NCI-H460 (cell line): ENCODE measurements at places on chromosomes 4 and X.
A peak's percentile ranks its signal among the peaks of the same experiment; 100 is the strongest.

DNA sequence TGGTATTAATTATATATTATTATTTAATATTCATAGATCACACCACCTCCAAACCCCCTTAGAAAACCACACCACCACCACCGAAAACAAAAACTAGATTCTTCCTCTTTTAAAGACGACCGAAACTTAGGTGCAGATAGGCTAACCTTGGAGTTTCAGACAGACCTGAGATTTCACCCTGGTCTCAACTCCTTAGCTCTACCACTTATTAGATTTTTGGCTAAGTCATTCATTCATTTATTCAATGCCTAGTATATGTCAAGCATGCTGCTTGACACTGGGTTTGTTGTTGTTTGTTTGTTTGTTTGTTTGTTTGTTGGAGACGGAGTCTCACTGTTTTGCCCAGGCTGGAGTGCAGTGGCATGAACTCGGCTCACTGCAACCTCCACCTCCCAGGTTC lies 9.5 kb upstream of the BMP2K start:
- no peak for DNase-seq

DNA sequence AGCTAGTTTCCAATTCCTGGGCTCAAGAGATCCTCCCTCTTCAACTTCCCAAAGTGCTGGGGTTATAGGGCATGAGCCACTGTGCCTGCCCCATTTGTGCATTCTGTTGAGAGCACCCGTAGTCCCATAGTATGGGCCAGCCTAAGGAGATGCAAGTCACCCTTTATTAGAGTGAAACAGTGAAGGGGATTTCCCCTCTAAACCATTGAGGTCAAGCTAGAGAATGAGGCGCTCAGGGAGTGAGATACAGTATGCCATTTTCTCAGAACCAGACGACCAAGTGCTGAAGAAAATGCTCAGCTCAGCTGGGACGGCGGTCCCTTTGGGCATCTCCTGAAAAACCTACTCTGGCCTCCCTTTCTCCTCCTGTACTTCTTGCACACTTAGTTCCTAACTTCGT lies 18.7 kb downstream of the RNF4 start:
- no peak for DNase-seq

DNA sequence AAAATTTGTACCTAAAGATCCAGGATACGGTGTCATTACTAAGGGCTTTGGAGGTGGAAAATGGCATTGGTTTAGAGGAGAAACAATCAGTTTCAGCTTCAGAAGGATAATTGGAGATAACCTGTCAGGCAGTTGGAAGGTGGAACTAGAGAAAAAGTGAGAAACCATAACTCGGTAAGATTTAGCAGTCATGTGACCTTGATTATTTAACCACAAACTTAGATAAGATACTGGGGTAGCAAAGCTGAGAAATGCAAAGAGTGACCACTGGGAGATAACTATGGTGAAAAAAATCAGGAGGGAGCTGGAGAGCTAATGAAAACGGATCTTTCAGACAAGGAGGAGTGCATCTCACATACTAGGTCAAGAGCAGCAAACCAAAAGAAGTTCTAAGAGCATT lies 58.3 kb upstream of the SMARCA5 start:
- no peak for DNase-seq

- no peak for DNase-seq
Observed at GRCh38 chr4:3111461-3111860, 37.0 kb downstream of the HTT start.

- no peak for DNase-seq
Observed at GRCh38 chr4:16687845-16688244, 210.6 kb downstream of the LDB2 start.

- no peak for DNase-seq
Observed at GRCh38 chr4:33104273-33104672, 2384.1 kb downstream of the PCDH7 start.

DNA sequence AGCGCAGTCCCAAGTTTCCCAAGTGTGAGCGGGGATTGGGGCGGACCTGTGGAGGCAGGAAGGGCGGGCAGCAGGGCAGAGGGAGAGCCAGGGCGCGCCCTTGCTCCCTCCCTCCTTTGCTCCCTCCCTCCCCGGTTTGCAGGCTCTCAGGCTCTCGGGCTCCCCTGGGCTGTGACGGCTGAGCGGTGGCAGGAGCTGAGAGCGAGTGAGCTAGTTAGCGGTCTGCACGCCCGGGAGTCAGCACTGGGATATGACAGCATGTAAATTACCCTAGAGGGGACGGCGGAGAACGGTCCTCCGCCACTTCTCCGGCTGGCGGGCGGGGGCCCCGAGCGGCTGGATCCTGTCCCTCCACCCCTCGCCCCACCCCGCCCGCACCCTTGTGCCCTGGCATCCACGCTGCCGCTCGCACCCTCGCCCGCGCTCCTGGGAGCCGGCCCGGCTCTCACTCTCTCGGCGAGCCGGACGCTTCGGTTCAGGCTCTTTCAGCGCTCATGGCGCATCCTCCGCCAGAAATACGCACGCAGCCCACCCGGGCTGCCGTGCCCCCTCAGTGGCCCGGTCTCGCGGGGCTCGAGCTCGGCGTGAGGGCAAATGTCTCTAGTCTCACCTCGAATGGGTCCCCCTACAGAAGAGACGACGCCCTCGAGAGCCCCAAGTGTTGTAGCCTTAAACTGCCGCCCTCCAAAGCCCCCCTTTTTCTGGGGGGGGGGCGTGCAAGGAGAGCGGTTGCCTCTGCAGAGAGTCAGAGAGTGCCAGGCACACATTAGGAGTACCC lies at the start of gene TSC22D3:
Gene TSC22D3, minus strand, starts transcription at position 54 of the 778 bp plus-strand sequence. CDS start 368 bp downstream, outside the sequence.
- DNase-seq, result peak; percentile 61

DNA sequence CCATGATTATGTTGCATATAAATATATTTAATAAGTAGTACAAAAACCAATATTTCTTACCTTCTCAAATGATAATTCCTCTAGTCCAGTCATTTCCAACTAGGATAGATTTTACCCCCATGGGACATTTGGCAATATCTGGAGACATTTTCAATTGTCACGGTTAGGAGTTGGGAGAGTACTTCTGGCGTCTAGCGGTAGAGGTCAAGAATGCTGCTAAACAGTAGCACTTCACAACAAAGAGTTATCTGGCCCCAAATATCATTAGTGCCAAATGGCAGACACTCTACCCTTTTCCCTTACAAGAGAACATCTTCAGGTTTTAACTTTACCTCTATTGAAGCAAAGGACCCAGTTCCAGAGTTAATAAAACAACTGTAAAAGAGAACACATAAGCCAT lies 168.1 kb downstream of the FAT4 start:
- no peak for DNase-seq

DNA sequence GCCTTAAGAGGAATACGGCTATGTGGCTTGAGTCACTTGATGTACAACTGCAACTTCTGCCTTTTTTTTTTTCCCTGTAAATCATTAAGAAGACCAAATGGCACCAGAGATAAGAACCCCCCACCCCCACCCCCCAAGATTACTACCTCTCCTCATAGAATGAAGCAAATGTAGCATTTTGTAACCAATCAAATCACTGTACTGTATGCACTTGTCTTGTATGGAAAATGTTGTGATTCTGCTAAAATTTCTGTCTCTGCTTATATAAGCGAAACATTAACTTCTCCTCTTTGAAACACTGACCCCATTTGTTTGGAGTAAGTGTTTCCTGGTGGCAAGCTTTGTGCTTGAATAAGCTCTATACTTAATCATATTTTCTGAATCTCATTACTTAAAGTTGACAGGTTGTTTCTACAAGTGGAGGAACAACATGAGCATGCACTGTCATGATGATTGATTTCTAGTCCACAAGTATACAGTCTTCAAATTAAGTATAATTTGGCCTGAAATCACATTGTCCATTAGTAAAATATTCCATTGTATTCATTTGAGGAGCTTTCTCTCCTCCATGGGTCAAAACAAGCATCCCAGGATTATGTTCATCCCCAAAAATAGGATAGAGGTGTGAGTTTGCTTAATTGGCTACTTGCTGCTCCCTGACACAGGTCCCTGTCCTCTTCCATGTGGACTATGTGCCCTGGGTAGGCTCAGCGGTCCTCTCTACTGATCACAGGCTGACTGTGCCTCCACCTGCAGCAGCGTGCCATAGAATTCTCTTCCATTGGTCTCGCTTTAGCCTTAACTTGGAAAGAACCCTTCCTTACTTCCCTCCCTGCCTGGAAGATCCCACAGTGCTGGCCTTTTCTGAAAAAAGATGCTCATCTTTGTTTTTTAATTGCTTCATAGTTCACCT lies 104.0 kb upstream of the BMP2K start:
- DNase-seq, result no peak

GRCh38 chrX:131675596-131676194 lies 131.8 kb downstream of the OR13H1 start:
- DNase-seq, result peak; percentile 25

GRCh38 chr4:5774416-5775036 lies 63.5 kb downstream of the EVC start:
- no peak for DNase-seq

GRCh38 chr4:85701861-85702321 lies 226.9 kb downstream of the ARHGAP24 start:
- DNase-seq, result no peak

DNA sequence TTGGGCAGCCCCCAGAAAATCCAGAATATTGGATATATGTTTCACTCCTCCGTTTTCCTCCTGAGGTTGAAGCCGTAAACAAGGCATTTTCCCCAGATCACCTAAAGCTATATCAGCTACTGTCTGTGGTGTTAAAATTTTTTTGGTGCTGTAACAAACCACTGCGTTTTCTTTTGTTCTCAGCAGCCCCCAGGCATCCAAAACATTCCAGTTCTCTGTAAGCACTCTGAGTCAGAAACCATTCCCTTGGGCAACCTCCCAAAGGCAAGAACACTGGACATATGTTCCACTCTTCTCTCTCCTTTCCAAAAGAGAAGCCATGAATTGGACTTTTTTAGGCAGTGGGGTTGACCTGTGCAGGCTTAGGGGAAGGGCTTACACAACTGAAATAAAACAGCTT lies 310.9 kb downstream of the MID1IP1 start:
- no peak for DNase-seq

- peak; percentile 8 for DNase-seq
Observed at GRCh38 chr4:122652379-122652778, 31.5 kb upstream of the IL21 start.

DNA sequence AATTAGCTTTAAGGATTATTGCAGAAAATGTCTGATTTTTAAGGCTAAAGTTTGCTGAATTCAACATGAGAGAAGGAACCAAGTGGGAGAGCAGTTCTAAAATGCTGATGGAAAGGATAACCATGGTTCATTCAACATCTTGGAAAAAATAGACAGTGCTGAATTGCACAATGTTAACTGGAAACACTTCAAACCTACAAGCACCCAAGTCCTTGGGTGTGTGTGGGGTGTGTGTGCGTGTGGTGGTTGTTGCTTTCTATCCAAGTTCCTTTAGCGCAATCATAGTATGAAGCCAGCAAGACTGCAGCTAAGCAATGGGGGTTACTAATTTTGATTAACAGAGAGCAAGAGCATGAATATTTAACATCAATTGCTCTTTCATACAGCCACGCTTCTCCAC lies 29.3 kb upstream of the SCOC start:
- DNase-seq, result no peak

GRCh38 chr4:92304606-92305005 lies 840 bp downstream of the GRID2 start:
- no peak for DNase-seq

GRCh38 chr4:140238351-140239056 lies 84.5 kb upstream of the MAML3 start:
- peak; percentile 47 for DNase-seq

GRCh38 chr4:184843984-184844554 lies 18.3 kb upstream of the ACSL1 start:
- no peak for DNase-seq

DNA sequence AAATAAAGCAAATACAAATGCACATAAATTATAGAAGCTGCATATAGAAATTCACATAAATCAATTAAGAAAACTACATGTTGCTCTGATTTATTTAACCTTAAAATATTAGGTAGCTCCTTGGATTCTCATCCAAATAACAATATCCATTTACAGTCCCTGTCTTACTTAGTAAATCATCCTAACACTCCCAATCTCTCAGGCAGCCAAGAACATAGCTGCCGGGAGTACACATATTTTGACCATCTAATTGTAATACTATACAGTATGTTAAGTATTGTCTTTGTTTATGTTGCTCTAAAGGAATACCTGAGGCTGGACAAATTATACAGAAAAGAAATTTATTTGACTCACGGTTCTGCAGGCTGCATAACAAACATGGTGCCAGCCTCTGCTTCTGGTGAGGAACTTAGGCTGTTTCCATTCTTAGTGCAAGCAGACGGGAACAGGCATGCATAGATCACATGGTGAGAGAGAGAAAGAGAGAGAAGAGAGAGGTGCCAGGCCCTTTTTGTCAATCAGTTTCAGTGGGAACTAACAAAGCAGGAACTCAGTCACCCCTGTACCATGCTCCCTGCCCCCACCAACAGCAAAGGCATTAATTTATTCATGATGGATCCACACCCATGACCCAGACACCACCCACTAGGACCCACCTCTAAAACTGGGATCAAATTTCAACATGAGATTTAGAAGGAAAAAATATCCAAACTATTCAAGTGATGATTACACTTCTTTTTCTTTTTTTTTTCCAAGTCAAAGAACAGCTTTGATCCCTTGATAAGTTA lies 614.8 kb upstream of the TECRL start:
- DNase-seq, result no peak

DNA sequence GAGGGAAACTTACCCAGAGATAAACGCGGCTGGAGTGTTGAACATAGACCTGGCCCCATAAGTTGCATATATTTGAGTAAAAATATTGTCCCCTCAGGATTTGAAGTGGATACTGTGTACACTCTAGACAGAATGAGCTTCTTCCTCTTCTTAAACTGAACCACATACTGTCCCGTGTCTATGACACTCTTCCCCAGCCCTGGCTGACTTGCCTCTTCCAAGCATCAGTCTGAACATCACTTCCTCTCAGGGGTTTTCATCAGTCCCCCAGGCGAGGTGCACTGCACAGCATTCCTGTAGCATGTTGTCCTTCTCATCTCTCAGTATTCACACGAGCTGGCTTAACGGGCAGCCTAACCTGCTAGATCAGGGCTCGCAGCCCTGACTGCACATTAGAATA lies 80.5 kb upstream of the TMEM150C start:
- DNase-seq, result no peak

DNA sequence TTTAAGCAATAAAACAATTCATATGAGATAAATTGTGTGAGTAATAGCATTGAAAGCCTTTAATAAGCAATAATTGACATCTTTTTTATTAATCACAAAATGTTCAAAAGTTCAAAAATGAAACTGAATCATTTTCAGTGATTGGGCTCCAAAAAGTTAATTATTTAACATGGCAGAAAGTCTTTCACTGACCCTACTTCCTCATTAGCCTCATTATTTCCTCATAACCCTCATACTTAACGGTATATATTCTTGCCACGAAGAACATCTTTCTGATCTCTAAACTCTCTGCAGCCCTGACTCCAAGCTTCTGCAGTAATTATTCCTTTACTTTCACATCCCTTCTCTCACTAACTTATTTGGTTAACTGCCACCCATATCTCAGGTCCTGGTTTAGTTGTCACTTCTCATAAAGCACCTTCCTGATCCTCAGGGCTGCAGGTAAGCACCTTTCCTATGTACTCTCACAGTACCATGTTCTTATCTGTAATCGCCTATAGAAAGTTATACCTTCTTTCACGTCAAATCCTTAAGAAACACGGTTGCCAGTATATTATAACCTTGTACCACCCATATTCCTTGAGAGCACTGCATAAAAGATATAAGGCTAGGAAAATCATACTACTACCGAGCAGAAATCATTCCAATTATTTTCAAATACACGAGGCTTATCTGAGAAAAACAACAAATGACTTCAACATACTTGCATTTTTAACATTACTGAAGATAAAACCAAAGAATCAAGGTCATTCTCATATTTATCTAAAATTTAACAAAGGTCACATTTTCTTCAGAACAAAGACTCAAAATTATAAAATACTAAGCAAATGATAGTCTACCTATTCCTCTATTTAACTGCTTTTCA lies 72.2 kb downstream of the PPP3CA start:
- DNase-seq, result no peak

GRCh38 chr4:186593587-186593973 lies 38.2 kb upstream of the MTNR1A start:
- no peak for DNase-seq
